ENCODE measurements at places on chromosomes 2 and 18. TPM values are rescaled to one million over a fixed set of nuclear protein-coding genes. Genes with fewer than 3 reads are reported as not detected.

The GBX2 gene
- total RNA-seq: not detected

The EVX2 gene
- total RNA-seq: not detected

The CRYGC gene
- not detected for total RNA-seq

The SSB gene
- 35.5 TPM for total RNA-seq

The METTL21A gene
- total RNA-seq: 9.1 TPM

The LRRC30 gene
- 6.2 TPM for total RNA-seq

The TUBB8B gene
- total RNA-seq: not detected

The FAM110C gene
- total RNA-seq: not detected

DNA sequence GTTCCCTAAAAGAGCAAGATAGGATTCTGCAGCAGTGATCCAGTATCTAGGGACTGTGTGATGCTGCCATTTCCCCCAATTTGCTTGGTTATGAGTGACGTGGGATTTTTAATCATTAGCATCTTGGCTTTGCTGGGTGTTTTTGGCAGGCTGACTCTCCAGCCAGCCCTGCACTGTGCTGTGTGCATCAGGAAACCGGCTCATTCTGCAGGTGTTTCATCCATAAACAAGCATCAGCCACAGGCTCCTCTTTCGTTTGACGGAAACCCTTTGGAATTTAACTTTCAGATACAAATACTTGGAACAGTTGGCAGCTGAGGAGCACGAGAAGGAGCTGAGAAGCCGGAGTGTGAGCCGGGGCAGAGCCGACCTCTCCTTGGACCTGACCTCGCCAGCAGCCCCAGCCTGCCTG, 135.9 kb downstream of the TPGS2 start:
- no peaks in the 10 kb centered on the region for H3K27me3 ChIP-seq
- peaks cover 2% of the 10 kb centered on the region for H3K4me1 ChIP-seq
- DNase-seq: no peak

GRCh38 chr2:95728878-95729596, 137.2 kb downstream of the TRIM43 start:
- H3K27ac ChIP-seq: no peak overlapping the region
- H3K27me3 ChIP-seq: no peaks in the 10 kb centered on the region
- DNase-seq: peak; percentile 51

DNA sequence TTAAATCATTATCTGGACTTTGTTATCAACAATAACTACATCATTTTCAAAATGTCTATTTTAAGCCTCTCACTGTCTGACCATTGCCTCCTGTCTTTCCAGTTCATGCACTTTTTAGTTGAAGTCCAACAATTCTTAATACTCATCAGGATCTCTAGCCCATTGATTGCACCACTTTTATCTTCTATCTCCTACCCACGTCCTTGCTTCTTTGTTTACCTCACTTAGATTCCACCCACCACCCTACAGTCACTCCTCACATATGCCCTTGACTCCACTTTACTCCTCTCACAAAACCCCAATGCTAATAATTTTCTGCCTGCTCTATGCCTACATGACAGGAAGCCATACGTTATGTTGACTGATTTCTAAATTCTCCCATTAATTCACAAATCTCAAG, 21.9 kb downstream of the TACR1 start:
- no peak for DNase-seq
- no peak overlapping the region for H3K4me3 ChIP-seq
- no peak overlapping the region for H3K27ac ChIP-seq
- H3K36me3 ChIP-seq: no peaks in the 10 kb centered on the region

DNA sequence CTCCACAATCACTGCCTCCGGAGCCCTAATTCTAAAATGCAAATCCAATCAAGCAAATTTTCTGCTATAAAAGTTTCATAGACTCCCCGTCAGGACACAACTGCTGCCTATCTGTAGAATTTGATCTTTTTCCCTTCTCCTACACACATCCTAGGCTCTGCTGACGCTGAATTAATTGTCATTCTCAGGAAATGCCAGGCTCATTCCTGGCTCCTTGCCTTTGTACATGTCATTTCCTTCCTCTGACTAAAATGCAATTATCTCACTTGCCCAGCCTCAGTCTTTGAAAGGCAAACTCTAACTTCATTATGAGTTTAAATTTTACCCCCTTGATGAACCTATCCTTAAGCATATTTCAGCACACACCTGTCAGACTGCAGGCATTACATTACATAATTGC, 844.9 kb upstream of the CRIM1 start:
- no peaks in the 10 kb centered on the region for H3K4me1 ChIP-seq
- no peaks in the 10 kb centered on the region for H3K36me3 ChIP-seq
- H3K27ac ChIP-seq: no peak overlapping the region

DNA sequence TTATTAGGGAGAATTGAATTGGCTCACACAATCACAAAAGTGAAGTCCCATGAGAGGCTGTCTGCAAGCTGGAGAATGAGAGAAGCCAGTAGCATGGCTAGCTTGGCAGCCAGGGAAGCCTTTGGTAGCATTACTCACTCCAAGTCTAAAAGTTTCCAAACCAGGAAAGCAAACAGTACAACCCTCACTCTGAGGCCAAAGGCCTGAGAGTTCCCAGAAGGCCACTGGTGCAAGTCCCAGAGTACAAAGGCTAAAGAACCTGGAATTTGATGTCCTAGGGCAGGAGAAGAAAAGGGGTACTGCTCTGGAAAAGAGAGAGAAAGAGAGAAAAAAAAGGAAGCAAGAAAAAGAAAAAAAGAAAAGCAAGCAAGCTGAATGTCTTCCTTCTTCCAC, 318.2 kb downstream of the RND3 start:
- peak; percentile 2 for DNase-seq
- H3K4me1 ChIP-seq: peaks cover 12% of the 10 kb centered on the region
- H3K27ac ChIP-seq: no peak overlapping the region
- no peaks in the 10 kb centered on the region for H3K27me3 ChIP-seq
- H3K36me3 ChIP-seq: no peaks in the 10 kb centered on the region

GRCh38 chr2:41998186-41999127, 49.4 kb upstream of the PKDCC start:
- peak overlapping the region; percentile 37 for H3K27ac ChIP-seq
- H3K36me3 ChIP-seq: no peaks in the 10 kb centered on the region
- DNase-seq: no peak
- H3K27me3 ChIP-seq: no peaks in the 10 kb centered on the region

DNA sequence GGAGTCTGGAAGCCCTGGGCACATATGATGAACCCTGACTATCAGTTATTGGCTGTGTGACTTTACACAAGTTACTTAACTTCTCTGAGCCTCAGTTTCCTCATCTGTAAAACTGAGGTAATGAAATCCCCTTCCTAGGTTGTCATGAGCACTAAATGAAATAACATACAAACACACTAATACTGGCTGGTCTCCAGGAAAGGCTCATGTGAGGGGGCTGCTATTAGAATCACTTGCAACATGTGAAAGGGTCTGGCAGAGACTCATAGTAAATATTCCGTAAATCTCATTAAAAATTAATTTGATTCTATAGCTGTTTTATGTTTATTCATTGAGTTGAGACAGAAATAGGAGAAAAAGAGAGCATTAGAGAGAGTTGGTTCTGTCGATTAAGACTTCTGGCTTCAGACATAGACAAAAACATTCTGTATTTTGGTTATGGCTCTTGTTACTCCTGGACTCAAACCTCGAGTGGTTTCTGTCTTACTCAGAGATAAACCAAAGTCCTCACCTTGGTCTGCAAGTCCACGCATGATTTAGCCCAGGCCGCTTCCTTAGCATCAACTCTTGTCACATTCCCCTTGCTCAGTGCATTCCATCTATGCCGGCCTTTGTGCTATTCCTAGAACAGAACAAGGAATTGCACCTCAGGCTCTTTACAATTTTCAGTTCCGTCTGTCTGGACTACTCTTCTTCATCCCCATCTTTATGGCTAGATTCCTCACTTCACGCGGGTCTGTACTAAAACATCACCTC, 139.1 kb downstream of the NXPH2 start:
- H3K27me3 ChIP-seq: no peaks in the 10 kb centered on the region
- no peaks in the 10 kb centered on the region for H3K4me1 ChIP-seq
- DNase-seq: no peak
- no peak overlapping the region for H3K4me3 ChIP-seq

DNA sequence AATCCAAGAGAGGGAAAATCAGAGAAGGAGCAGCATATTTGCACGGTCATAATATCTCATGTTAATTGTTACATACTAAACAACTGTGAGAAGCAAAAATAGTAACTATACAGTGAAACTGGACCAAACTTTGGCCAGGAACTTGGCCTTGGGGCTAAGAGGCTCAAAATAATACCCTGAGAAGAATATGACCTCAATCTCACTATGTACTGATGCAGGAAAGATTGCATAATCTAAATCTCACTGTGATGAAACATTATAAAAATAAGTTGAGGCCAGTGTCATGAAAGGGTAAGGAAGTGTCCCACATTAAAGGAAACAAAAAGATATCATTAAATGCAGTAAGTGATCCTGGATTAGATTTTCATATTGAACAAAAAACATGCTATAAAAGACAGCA, 36.5 kb downstream of the ZRANB3 start:
- peaks cover 26% of the 10 kb centered on the region for H3K4me1 ChIP-seq
- H3K27ac ChIP-seq: peak overlapping the region; percentile 89
- H3K27me3 ChIP-seq: no peaks in the 10 kb centered on the region
- no peaks in the 10 kb centered on the region for H3K36me3 ChIP-seq
- DNase-seq: no peak

DNA sequence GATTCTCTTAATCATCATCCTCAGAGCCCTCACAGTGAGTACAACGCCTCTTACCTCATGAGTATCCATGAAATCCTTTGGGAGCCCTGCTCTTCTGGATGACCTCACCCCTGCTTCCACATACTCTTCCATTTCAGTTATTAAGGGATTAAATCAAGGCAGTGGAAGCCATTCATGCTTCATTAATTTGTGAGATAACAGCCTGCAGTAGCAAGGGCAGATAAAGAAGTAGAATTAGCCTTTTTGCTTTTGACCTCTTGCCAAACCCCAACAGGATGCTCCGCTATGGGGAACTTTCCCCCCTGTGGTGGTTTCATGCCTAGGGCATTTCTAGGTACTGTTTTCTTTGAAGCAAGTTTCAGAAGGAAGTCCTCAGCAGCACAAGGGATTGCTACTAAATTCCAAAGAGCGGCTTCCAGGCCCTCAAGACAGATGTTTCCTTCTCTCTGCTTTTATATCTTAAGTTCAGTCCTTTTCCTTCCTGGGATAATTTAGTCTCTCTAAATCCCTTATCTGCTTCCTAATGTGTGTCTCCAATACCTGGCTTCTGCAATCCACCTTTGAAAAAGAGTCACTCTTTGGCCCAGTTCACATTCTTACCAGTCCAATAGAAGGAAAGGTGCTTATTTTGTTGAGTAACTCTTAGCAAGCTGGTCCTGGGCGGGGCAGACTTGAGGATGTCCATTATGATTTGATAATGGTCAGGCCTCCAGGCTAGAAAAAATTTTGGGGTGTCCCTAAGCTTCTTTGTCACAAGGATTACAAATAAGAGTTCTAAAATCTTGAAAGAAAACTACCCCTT, 76.9 kb downstream of the MYO1B start:
- no peaks in the 10 kb centered on the region for H3K36me3 ChIP-seq
- H3K4me3 ChIP-seq: no peak overlapping the region
- H3K27ac ChIP-seq: no peak overlapping the region
- peaks cover 10% of the 10 kb centered on the region for H3K4me1 ChIP-seq
- H3K27me3 ChIP-seq: no peaks in the 10 kb centered on the region
- no peak for DNase-seq

DNA sequence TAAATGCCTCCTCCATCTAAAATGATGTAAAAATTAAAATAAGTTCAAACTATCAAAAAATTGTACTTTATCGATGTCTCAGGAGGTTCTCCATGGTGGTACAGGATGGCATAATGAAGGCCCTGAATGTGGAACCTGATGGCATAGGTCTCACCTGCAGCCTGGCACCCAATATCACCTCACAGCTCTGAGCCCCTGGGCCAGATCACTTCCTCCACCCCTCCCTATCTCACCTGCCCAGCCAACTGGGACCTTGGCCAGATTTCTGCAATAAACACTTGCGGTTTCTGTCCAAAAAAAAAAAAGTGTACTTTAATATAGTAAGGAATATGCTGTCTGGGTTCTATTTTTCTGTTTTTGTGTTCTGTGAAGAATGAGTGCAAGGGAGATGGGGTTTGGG, 6.7 kb upstream of the RBM45 start:
- no peaks in the 10 kb centered on the region for H3K4me1 ChIP-seq
- no peaks in the 10 kb centered on the region for H3K36me3 ChIP-seq
- H3K27me3 ChIP-seq: no peaks in the 10 kb centered on the region
- H3K27ac ChIP-seq: no peak overlapping the region

DNA sequence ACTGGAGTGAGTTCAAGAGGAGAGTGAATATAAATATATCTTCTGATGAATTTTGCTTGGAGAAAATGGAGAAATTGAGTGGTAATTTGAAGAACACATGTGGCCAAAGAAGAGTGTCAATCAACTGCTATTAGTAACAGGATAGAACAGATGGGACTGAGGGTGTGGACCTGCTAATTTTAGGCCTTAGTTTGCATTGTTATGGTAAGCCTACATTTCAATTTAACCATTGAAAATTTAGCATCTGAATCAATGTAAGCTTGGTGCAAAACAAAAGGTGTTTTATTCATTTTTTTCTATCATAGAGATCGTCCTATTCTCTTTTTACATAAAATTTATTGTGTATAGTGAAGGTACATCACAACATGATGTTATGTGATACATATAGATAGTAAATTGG, 42.1 kb upstream of the CDH19 start:
- H3K27me3 ChIP-seq: no peaks in the 10 kb centered on the region
- H3K36me3 ChIP-seq: no peaks in the 10 kb centered on the region
- DNase-seq: no peak
- no peak overlapping the region for H3K27ac ChIP-seq
- no peaks in the 10 kb centered on the region for H3K4me1 ChIP-seq
- H3K4me3 ChIP-seq: no peak overlapping the region

DNA sequence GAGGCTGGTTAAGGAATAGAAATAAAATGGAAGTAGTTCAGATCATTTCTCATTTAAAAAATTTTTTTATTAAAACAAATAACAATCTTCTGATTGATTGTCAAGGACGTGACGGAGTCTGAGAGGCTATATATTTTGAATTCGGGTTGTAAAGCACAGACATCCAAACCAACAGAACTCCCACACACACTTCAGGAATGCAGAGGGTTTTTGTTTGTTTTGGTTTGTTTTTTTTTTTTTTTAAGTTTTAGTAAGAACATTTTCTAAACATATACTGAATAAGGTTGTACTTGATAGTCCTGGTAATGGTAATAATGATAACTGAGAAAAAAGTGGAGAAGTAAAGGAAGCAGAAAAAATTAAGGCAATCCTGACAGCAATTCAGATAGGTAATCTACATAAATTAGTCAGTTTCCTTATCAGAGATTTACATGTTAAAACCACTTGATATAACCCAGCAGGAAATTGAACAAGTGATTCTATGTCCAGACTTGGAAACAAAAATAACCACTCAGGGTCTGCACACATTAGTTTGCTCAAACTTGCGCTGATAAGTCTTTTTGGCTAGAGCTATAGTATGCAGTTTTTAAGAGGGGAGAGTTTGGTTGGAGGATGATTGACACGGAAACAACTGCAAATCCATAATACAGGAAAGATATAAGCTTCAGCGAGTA, 51.5 kb upstream of the CTAGE1 start:
- no peaks in the 10 kb centered on the region for H3K4me1 ChIP-seq
- H3K27ac ChIP-seq: no peak overlapping the region
- no peaks in the 10 kb centered on the region for H3K36me3 ChIP-seq
- no peaks in the 10 kb centered on the region for H3K27me3 ChIP-seq
- H3K4me3 ChIP-seq: no peak overlapping the region

- peaks cover 18% of the 10 kb centered on the region for H3K4me1 ChIP-seq
- peak; percentile 67 for DNase-seq
- no peaks in the 10 kb centered on the region for H3K36me3 ChIP-seq
- no peaks in the 10 kb centered on the region for H3K27me3 ChIP-seq
- H3K4me3 ChIP-seq: no peak overlapping the region
These were observed 67.9 kb downstream of the NCAPH start for GRCh38 chr2:96403481-96403880.

- H3K27me3 ChIP-seq: no peaks in the 10 kb centered on the region
- no peak overlapping the region for H3K27ac ChIP-seq
- DNase-seq: no peak
- H3K4me3 ChIP-seq: no peak overlapping the region
- peaks cover 46% of the 10 kb centered on the region for H3K4me1 ChIP-seq
These were observed 56.9 kb downstream of the E2F6 start for GRCh38 chr2:11408959-11409571.
